Occipital lobe (tissue), 3 donors: ENCODE measurements at places on chromosomes 7 and 10.

DNA sequence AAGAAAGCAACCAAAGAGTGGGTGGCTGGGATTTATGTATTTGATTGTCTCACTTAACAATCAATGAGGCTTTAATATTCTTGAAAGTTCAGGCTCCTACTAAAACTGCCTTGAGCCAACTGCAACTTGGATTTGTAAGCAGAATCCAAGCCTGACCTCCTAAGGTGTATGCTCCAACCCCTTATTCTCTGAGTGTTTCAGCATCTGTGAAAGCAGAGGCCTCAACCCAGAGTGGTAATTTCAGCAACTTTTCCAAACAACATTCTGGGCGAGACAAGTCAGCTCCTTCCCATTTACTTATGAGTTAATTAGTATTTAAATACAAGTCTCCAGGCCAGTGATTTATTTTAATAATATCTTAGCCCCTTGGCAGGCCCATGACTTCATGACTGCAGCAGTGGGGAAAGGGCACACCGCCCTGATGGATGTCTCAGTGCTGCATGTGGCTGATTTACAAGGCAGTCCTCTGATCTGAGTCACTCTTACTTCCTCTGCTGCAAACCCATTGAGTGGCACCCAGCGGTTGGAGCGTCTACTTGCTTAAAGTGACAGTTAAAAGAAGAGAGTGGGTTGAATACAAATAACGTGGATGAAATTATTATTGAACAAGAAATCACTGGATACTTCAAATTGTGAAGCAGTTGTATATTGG, 209.1 kb downstream of the TRIL start:
- DNase-seq: no peak

DNA sequence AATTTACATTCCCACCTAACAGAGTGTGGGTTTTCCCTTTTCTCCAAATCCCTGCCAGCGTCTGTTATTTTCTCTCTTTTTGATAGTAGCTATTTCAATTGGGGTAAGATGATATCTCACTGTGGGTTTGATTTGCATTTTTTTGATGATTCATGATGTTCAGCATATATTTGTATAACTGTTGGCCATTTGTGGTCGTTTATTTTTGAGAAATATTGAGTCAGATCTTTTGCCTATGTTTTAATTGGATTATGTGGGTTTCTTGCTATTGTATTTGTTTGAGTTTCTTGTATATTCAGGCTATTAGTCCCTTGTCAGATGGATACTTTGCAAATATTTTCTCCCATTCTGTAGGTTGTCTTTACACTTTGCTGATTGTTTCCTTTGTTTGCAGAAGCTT, 193.8 kb downstream of the ABCA13 start:
- DNase-seq: no peak

- no peak for DNase-seq
These were observed 208.3 kb downstream of the DNAJB6 start for GRCh38 chr7:157544980-157545680.

GRCh38 chr10:33236916-33237315, 97.6 kb downstream of the NRP1 start:
- no peak for DNase-seq

DNA sequence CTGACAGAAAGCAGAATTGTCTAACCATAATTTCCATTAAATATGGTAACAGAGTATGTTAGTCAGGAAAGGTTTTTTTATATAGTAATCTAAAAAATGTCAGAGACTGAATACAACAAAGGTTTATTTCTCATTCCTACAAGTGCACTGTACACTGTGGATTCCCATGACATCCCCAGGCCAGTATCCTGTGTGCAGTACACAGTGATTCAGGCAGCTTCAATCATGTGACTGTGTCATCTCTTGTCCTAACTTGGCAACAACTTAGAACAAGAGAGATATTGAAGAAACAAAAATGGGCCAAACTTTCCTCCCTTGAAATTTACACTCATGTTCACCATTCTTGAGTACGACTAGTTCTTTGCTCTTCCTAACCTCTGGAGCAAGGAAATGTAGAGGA, 189.8 kb upstream of the SEMA3A start:
- DNase-seq: no peak

DNA sequence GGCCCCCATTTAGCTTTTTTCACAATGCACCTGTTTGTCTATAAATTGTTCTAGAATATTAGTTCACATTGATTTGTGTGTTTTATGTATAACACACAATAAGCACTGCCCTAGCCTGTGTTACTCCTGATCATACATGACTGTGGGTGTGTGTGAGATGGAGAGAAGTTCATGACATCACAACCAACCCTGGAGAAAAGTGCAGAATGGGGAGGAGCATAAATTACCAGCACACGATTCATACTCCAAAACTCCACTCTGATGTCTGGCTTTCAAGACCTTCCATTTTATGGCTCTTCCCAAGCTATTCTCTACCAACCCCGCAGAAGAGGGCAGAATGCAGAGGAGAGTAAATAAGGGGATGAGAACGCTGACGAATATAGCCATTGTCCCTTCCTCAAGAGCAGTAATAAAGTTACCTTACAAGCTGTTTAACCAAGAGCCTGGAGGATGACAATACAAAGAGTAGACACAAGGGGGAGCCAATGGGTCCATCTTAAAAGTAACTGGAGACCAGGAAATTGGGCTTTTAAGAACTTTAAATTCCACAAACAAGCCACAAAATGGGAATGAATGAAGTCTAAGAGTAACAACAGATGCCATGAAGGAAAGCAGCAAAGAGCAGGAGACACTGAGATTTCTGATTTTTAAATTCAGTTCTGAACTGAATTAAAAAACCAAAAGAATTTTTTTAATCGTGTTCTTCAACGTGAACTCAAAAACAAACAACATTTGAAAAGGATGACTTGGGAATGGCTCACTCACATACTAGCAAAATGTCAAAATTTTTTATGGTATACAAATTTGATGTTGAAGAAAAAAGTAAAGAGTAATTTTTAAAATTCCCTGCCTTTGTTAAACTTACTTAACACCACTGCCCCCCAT, 159.6 kb downstream of the PARD3 start:
- no peak for DNase-seq

DNA sequence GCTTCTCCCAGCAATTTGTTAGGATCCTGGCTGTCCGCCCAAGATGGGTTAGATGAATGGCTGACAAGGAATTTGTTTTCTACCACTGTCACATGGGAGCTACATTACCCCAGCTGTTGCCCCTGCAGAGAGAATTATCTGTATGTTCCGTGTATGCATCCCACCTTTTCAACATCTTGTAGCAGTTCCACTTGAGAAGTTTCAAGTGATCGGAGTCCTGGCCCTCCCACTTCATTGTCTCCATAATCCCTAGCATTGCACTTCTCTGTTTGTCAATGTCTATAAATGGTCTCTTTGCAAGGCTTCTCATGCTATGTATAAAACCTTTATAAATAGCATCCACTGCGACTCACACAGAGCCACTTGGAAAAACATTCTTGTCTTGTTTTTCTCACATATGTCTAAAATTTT, 972.5 kb downstream of the CNTNAP2 start:
- no peak for DNase-seq

GRCh38 chr10:103433858-103434257, 18.3 kb downstream of the CALHM2 start:
- DNase-seq: no peak

DNA sequence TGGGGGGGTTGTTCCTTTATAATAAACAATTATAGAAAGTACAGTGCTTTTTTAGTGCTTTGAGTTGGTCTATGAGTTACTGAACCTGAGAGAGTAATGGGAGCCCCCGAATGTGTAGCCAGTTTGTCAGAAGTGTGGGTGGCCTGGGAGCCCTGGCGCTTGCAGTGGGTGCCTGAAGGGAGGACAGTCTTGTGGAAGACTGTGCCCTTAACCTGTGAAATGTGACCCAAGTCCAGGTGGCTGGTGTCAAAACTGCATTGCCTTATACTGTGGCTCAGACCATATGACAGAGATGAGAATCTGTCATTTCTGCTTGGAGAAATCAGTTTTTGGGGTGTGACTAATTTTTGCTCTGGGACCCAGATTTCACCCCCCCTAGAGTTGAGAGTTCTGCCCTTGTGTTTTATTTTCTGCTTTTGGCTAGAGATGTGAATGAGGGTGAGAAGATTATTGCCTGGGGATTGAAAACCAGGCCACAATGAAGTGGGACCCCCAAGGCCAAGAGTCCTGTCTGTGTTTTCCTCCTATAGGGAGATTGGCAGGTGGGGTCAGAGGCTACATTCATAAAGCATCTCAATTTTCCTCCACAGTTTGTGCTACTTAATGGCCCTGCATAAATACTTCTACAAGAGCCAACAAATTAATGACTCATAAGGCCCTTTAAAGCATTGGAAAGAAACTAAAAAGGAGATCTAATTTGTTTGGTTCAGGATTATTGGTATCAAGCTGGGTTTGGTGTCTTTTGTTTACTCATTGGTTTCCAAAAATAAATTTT, 24.1 kb upstream of the CARD11 start:
- no peak for DNase-seq

DNA sequence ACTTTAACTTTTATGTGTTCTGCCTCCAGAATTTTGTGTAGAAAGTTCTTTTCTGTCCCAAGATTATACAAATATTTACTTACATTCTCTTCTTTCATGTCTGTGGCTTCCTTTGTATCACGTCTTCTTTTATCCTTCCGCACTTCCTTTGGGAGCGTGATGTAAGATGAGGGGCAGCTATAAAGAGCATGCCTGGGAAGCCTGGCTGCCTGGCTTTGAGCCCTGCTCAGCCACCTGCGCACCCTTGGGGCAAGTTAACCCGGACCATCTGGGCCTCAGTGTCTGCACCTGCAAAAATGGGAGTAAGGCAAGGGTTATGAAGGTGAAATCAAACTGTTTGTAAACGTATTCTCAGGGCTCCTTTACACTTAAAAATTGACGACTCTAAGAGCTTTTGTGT, 25.2 kb downstream of the PALD1 start:
- DNase-seq: no peak

DNA sequence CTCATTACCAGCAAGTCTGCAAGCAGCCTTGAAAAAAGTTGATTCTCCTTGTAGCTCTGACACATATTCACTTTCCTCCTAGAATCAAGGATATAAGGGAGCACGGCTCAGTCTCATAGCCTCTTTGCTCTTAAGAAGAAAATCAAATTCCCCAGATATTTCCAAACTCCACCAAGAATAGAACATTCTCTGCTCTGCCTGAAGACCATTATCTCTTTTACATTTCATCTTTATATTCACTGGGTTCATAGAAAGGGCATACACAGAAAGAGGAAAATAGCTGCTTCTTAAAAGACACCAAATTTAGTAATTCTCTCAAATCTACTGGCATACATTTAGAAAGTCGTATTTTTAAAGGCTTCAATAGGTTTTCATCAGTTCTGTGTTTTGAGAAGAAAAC, 92.0 kb downstream of the HPSE2 start:
- DNase-seq: no peak

- DNase-seq: no peak
These were observed 197.8 kb upstream of the TCF7L2 start for GRCh38 chr10:112752288-112752687.

GRCh38 chr7:85750454-85750949, 563.6 kb upstream of the SEMA3D start:
- DNase-seq: no peak
